ENCODE measurements at places on chromosomes 1 and 21.

DNA sequence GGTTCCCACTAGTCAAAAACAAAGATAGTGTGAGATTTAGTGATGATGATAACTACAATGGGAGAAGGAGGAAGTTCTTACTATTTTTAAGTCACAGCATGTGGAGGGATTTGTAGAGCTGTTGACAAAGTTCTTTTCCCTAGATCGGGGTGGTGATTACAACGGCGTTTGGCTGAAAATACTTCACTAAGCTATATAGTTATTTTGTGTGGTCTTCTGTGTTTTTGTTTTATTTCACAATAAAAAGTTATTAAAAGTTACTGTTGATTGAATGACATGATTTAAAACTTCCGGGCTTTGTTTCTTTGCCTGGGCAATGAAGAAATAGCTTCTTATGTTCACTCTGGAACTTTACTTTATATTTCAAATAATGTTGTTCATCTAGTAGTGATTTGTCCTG is 47.3 kb upstream of the SSX2IP start:
- DNase-seq = no peak

GRCh38 chr1:84840346-84840745 is 52.7 kb downstream of the LPAR3 start:
- no peak for DNase-seq

GRCh38 chr21:24023402-24023801 is 1583.9 kb downstream of the MRPL39 start:
- no peak for DNase-seq

GRCh38 chr1:26408604-26409003 is 2.0 kb upstream of the LIN28A start:
- peak; percentile 81 for DNase-seq

GRCh38 chr1:155011004-155011416 is 8.4 kb downstream of the ZBTB7B start:
- DNase-seq = no peak
